ENCODE measurements at places on chromosomes 5 and 9.

- DNase-seq = no peak
These were observed 134.6 kb downstream of the BRINP1 start for GRCh38 chr9:119234636-119235035.

DNA sequence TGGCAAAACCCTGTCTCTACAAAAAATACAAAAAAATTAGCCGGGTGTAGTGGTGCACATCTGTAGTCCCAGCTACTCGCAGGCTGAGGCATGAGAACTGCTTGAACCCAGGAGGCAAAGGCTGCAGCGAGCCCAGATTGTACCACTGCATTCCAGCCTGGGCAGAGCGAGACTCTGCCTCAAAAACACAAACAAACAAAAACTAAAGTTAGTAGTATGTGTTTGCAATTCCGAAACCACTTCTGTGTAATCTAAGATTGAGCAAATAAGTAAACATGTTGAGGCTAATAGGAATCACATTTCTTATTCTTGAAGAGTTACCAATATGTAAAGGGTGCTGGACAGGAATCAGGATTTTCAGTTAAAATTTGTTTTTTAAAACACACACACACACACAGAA lies 70.0 kb upstream of the SUSD1 start:
- no peak for DNase-seq

DNA sequence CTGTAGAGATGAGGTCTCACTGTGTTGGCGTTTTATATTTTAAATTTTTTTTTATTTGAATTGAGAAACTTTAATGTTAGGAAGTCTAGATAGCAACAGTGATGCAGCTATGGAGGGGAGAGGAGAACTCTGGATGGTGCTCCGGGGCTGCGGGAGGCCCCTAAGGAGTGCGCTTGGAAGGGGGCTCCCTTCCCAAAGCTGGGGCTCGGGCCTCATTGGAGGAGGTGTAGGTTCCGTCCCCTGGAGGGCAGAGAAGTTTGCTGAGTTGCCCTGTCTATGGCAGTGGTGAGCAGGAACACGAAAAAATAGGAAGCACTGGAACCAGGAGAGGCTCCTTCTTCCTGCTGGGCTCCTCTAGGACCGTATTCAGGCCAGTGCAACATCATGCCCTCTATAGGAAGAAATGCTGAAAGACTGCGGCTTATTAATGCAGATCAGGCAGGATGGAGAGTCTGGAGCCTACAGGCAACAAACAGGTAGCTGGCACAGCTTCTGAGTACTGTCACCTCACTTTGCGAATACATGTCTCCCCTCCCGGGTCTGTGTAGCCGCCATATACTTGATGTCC lies 16.1 kb downstream of the AHRR start:
- no peak for DNase-seq

- no peak for DNase-seq
These were observed 35.0 kb downstream of the NACC2 start for GRCh38 chr9:136059851-136060670.

- no peak for DNase-seq
These were observed 460.6 kb downstream of the CETN3 start for GRCh38 chr5:89948977-89949376.

DNA sequence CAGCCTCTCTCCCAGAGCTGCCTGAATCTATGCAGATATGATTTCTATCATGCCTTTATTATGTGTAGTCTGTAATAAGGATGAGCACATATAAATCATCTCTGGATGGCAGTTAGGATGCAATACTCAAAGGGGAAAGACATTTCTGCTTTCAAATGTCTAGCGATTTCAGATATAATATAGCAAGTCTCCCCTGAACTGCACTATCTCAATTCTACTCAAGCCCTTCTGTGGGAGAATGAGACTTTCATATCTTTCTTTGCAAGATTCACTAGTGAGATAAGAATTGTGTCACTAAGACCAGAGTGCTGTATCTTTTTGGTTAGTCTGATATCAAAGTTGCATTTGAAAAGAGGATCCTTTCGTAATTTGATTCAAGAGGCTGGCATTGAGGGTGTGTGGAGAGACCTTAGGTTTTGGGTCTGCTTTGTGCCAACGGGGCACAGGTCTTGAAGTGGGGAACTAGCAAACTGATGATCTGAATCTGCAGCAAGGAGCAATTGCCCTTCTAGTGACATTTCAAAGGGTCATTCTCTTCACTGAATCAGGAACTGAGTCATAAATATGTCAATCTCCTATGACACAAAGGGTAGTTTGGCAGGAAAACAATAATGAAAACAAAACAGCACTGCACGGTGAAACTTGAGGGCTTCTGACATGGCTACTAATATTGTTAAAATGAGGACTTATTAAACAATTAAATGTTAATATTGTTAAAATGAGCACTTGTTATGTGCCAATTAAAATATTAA lies 305.5 kb upstream of the CLINT1 start:
- no peak for DNase-seq

GRCh38 chr9:109721001-109721400 lies 59.0 kb upstream of the PALM2AKAP2 start:
- no peak for DNase-seq

DNA sequence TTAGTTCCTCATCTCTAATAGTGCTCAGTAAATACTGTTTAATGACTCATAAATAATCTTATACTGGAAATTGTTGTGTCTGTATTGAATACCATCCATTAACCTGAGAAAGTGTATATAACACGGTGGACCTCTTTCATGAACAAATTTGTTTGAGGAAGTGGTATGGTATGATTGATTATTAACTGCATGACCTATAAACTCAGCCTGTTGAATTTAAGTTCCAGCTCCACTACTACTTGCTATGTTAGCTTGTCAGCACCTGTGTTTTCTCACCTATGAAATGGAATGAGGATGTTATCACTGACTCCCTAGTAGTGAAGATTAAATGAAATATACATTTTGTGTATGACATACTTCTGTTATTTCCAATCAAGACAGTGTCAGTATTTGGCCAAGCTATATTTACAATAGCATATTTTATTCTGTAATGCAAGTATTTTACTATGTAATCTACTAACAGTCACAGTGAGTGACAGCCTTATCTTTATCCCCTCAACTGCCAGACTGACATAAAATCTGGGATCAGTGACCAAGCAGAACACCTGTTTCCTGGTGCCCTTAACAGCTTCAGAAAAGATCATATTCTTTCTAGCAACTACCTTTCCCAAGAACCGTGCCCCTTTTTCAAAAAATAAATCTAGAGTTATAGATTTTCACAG lies 77.3 kb upstream of the ITGA1 start:
- no peak for DNase-seq

GRCh38 chr5:140150201-140150600 lies 24.5 kb downstream of the IGIP start:
- no peak for DNase-seq

DNA sequence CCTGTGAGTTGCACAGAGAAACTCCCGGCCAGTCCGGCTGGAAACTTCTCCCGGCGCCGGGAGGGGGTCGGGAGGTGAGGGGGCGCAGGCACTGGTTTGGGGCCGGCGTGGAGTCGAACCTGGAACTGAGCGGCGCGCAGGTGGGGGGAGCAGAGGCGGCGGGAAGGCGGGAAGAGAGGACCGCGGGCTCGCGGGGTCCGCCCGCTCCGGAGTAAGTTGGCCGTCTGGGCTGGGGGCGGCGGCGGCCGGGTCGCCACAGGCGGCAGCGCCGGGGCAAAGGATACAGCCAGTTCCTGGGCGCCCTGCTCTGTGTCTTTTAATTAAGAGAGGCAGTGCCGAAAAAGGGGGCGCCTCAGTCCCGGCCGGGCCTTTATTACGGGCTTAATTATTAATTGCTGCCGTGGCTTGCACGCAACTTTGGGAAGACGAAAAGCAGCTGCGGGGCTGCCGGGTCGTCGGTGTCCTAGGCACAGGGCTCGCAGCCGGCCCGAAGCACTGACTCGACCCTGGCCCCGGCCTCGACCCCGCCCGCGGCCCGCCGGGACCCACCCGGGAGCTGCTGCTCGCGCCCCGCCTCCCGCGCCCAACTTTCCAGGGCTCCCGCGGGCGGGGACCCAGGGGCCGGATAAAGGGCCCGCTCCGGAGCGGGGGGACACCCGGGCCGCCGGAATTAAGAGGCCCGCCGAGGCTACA lies 1.1 kb downstream of the NTNG2 start:
- no peak for DNase-seq

DNA sequence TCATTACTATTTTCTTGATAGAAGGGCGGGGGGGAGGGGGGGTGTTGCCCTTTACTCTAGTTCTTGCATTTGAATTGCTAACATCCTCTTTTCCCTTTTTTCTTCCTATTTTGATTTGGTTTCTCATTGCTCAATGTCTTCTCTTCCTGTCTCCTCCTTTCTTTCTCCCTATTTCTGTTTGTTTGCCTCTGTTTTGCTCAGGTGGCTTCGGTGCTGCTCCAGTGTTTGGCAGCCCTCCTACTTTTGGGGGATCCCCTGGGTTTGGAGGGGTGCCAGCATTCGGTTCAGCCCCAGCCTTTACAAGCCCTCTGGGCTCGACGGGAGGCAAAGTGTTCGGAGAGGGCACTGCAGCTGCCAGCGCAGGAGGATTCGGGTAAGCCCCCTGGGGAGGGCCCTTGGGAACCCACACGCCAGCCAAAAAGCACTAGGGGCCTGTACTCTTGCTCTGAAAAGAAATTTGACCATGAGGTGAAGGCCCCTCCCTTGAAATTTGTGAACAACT lies 48.3 kb downstream of the FAM78A start:
- DNase-seq = no peak

DNA sequence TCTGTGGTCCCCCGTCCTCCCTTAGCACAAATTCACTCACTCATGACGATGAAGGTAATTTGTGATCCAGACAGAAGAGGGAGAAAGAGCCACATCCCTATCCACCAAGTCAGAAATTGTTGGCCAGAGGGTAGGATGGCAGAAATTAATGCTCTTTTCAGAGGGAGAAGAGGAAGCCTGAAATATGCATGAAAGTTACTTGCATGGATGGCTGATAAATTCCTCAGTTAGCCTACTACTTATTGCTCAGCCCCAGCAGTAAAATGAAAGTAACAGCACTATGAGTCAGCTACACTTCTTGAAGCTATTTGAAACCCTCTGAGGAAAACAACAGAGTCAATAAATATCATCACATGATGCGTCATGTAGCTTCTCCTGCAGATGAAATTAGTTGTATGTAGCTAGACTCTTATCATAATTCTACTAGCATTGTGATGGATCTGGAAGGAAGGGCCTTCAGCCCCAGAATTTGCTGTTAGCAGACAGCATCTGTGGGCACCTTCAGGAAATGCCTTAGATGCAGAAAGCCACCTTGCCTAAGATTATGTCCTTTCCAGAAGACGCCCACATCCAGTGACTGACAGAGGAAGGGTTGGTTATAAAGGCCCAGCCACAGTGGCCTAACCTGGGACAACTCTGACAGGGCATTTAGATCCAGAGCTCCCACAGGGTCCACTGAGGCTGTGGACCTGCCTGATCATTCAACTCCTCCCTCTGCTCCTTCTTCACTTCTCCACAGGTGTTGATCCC lies 81.2 kb upstream of the CCDC112 start:
- DNase-seq = no peak

- DNase-seq = no peak
These were observed 19.2 kb downstream of the LMAN2 start for GRCh38 chr5:177332031-177332895.

- DNase-seq = no peak
These were observed 441.1 kb downstream of the SEMA5A start for GRCh38 chr5:9104571-9105339.

GRCh38 chr9:79817438-79818004 lies 245.8 kb downstream of the TLE4 start:
- peak; percentile 4 for DNase-seq

GRCh38 chr5:59095480-59095879 lies 512.6 kb downstream of the RAB3C start:
- no peak for DNase-seq

DNA sequence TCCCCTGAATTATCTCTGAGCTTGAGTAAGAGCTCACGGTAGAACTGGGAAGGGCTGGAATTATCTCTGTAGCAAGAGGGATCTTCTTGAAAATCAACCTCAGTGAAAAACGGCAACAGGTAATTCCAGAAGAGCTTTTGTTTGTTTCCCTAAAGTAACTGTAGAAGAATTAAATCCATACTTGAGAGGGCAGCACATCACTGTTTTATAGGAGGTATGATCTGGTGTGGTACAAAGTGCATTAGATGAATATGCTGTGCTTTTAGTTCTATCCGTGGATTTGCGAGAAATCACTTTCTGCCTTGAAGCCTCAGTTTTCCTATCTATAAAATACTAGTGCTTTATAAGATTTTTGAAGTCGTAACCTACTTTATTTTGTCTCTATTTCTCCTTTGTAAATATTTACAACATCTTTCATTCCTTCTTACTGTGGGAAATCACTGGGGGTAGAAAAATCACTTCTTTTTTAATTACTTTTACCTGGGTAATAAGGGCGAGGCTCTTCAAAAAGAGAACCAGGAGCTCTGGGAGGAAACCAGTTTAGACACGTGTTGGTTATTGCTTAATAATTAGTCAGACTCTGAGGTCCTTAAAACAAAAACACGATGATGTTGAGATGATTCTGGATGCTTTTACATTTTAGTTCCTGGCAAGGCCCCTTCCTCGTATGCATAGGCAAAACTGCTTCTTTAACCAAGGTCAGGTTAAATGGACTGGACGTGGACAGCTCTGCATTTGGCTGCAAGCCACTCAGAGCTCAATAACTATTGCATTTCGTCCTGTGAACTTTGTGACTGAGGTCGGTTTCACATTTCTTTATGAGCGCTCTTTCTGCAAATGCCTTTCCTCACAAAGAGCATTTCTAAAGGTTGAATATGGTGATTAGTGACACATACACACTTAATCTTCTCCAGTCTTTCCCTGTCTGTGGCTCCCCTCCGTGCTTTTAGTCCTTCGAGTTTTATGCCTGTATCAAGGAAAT lies 376.1 kb downstream of the BRINP1 start:
- no peak for DNase-seq

DNA sequence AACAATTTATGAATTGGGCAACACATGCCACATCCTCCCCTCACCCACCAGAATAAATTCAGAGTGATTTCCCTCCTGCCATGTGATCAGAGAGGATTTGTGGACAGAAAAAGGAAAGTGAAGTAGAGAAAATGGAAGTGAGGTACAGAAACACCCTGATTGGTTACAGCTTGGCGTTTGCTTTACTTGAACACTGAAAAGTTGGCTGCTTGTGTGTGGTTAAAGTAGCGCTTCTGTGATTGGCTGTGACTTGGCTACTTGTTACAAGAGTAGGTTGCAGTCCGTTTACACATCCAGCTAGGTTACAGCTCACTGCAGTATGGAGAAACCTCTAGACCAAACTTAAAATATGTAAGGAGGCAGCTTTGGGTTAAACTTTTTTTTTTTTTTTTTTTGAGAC lies 205.2 kb upstream of the ZNF608 start:
- no peak for DNase-seq

DNA sequence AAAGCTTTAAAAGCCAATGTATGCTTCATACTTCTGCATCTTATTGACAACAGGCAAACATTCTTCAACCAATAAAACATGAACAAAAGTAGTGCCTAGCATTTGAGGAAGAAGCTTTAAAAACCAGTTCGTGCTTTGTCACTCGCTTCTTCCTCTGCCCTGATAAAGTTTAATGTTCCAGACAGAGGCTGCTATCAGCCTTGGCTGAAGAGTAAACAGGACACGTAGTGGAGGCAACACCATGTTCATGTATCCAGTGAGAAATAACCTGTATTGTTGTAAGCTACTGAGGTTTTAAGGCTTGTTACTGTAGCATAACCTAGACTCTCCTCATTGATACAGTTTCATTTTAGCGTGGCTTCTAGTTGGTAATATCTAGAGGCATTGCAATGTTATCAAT lies 3.2 kb upstream of the FUBP3 start:
- no peak for DNase-seq

Data from activated CD4-positive, alpha-beta T cell treated with anti-CD3 and anti-CD28 coated beads for 48 hours (primary cell).